ENCODE measurements at places on chromosomes 6 and 20.

DNA sequence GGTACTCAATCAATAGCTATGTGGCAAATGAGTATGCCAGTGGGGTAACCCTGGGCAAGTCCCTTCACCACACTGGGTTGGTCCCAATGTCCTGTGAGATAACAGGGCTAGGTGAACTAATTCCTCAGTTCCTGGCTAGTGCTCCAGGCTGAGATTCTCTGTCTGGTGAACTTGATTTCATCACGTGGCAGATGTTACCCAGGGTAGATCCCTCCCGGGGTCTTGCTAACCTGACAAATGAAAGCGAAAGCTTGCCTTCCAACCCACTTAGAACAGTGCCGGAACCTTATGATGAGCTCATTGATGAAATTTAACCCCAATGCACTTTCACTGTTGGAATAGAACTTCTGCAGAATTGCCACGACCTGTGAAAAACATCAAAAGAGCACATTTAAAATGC, 6.6 kb upstream of the ANKRD60 start:
- DNase-seq: no peak

GRCh38 chr6:57215260-57215659, 6.8 kb downstream of the RAB23 start:
- DNase-seq: no peak

DNA sequence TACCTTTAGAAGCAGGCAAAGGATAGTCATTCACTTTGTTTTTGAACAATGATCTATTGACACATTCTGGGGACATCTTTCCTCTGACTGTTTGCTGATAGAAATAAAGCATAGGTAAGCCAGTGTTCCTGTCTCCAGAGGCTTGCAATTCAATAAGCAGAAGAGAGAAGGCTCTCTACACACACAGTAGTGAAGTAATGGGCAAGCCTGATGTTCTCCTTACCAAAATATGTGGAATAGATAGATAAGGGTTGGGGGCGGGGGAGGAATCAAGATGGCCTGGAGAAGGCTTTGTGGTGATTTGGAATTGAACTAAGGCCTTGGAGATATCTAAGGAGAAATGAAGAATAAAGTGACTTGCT, 27.3 kb downstream of the PAQR8 start:
- DNase-seq: no peak

- peak; percentile 6 for DNase-seq
Observed at GRCh38 chr20:3716195-3716834, 3.9 kb upstream of the SIGLEC1 start.

DNA sequence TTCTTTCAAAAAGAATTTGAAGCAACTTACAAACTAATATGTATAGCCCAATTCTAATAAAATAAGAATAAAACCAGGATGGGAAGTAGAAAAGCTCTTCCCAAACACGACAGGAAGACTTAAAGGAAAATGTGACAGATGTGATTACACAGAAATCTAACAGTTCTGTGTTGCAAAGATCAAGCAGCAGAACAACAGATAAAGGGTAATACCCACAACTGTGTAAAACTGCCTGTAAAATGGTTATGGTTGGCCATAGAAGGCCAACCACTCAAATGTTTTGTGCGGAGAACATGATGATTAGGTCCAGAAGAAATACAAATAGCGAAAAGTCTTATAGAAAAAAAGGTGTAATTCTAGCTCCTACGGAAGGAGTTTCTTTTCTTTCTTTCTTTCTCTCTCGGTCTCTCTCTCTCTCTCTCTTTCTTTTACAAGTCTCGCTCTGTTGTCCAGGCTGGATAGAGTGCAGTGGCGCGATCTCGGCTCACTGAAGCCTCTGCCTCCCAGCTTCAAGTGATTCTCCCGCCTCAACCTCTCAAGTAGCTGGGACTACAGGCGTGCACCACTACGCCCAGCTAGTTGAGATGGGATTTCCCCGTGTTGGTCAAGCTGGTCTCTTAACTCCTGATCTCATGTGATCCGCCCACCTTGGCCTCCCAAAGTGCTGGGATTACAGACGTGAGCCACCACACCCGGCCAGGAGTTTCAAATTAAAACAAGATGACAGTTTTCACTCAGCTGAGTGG, 128.5 kb downstream of the QRSL1 start:
- no peak for DNase-seq

- no peak for DNase-seq
Observed at GRCh38 chr20:22880277-22880676, 154.8 kb upstream of the SSTR4 start.

DNA sequence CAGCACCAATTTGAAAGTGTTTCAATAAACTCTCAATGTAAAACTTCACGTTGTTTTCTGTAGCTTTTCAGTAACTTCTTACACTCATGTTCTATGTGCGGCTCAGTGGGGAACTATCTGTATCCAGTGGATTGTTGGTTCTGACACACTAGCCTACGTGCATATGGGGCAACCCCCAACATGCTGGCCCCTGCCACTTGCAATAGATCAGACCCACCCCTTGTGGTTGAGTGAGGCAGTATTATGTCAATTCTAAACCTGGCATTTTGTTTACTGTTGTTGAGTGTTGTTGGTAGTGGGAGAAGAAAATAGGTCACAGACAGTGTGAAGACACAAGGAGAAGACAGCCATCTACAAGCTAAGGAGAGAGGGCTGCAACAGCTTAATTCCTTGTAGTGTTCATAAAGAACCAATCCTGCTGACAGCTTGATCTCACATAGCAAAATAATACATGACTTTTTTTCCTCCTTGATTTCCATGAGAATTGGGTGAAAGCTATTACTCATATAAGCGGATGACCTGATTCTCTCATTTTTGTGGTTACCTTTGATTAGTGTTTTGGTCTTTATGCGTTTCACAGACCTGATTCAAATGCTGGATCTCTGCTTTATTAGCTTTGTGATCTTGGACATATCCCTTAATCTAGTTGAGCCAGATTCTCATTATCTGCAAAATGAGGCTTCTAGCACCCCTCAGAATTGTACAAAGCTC, 320.4 kb downstream of the LAMA2 start:
- no peak for DNase-seq

Data from inflammatory macrophage (primary cell).